RKO (cell line): ENCODE measurements at places on chromosomes 1 and 21.
A peak's percentile ranks its signal among the peaks of the same experiment; 100 is the strongest.

- no peak for DNase-seq
These were observed 338.2 kb downstream of the ASTN1 start for GRCh38 chr1:176826265-176826664.

DNA sequence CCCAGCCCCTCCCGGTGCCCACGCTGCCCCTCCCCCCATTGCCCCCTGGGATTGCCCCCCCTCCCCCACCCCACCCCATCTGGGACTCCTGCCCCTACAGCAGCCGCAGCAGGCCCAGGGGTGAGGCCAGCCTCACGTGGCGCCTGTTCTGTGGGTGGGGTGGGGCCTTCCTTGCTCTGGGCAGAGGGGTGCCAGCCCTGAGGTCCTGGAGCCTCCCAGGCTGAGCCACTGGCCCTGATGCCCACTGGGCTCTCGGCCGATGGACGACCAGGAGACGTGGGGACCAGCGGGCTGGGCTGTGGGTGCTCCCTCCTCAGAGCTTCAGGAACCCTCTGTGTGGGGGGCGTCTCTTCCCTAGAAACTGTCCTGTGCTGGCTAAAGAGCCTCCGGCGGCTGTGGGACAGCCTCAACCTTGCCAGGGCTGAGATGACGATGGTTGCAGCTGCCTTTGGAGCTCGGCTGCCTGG lies 5.8 kb upstream of the C1orf159 start:
- no peak for DNase-seq

- no peak for DNase-seq
These were observed 84.9 kb downstream of the FOXJ3 start for GRCh38 chr1:42250164-42250563.

DNA sequence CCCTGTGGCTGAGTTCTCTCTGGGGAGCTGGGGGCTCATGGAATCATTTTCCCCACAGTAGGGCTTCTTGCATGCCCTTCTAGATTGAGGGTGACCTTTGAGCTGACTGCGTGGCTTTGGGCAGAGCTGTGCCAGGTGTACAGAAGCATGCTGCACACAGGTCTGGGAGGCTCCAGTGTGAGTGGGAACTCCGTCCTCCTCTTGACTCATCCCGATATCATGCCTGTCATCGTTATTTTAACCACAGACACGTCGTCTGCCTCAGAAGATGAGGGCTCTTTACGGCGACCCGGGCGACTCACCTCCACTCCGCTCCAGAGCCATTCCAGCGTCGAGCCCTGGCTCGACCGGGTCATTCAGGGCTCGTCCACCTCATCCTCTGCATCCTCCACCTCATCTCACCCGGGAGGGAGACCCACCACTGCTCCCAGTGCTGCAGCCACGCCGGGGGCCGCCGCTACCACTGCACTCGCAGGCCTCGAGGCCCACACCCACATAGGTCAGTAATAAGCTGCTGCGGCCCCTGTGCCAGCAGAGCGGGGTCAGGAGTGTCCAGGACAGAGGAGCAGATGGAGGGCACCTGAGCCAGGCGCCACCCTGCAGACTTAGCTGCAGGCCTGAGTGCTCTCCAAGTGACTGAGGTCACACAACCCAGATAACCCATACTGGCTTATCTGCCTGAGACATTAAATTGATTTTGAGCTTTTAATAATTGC lies 39.8 kb downstream of the DIP2A start:
- DNase-seq, result peak; percentile 38

GRCh38 chr1:27372022-27372807 lies 2.4 kb downstream of the FCN3 start:
- DNase-seq, result no peak

GRCh38 chr1:92747735-92748134 lies 37.2 kb downstream of the EVI5 start:
- DNase-seq, result no peak

DNA sequence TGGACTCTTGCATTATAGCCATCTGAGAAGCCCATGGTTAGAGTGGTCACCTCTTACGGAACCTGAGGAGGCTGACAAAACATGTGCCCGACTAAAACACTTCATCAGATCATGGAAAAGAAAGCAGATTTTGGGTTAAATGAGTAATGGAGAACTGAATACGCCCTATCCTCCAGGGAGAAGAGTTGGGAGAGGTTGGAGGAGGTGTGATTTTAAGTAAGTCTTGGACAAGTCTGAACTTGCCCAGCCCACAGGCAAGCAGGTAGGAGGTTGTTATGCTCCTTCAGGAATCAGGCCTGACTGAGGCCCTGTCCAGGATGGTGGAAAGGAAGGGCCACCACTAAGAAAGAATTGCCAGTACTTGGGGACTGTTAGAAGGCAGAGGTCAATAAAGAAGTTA lies 255.8 kb downstream of the TGFB2 start:
- no peak for DNase-seq

- no peak for DNase-seq
These were observed 495 bp upstream of the NTRK1 start for GRCh38 chr1:156860113-156860627.
